HepG2 (cell line): ENCODE measurements at places on chromosomes 6 and 20.

GRCh38 chr6:129748901-129749748 lies 39.1 kb upstream of the ARHGAP18 start:
- no peak for DNase-seq

- no peak for DNase-seq
These were observed 81.2 kb downstream of the ASXL1 start for GRCh38 chr20:32439132-32439829.

DNA sequence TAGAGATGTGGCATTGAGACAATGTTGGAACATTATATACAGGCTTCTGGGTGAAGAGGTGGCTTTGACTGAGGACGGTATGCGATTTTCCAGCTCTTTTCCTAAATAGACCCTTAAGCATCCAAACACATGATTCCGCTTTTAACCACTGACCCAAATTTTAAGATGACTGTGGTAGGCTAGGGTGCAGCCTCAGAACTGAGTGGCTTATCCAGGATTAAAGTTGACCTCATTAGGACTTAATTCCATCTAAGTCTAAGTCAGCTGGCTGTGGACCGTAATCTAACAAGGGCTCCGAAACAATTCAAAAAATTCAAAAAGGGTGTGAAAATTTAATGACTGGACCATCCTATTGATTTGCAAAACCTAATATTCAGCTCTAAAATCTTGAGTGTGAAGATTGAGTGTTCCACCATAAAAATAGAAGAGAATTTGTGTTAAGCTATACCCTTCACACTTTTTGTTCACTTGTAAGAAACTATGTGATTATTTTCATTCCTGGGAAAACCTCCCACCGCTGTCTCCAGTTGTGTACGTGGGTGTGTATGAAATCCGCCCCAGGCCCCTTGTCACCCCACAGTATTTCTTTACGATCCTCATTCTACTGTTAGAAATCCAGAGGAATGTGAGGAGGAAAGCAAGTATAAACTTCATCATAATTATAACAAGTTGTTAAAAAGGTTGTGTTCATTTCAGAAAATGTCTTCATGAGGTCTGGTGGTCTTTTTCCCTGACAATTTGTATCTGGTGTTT lies 2.7 kb downstream of the PCMTD2 start:
- no peak for DNase-seq

- DNase-seq: no peak
These were observed 36.3 kb downstream of the COX4I2 start for GRCh38 chr20:31673943-31674463.

- DNase-seq: no peak
These were observed 643 bp upstream of the MAP3K4 start for GRCh38 chr6:160990847-160991405.

DNA sequence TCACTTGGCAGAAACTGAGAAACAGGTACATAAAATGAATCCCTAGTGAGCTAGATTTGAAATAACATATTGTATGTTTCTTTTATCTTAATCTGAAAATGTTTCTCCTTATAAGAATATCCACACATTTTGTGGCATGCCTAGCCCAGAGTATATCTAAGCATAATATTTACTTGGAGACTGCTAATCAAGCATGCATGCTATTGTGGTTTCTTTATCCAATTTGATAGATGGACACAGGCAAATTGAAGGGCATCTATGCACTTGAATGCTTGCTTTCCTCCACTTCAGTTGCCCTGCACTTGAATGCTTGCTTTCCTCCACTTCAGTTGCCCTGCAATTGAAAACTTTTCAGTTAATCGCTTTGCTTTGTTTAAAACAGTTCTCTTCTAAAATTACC lies 729.8 kb downstream of the TBC1D32 start:
- no peak for DNase-seq

DNA sequence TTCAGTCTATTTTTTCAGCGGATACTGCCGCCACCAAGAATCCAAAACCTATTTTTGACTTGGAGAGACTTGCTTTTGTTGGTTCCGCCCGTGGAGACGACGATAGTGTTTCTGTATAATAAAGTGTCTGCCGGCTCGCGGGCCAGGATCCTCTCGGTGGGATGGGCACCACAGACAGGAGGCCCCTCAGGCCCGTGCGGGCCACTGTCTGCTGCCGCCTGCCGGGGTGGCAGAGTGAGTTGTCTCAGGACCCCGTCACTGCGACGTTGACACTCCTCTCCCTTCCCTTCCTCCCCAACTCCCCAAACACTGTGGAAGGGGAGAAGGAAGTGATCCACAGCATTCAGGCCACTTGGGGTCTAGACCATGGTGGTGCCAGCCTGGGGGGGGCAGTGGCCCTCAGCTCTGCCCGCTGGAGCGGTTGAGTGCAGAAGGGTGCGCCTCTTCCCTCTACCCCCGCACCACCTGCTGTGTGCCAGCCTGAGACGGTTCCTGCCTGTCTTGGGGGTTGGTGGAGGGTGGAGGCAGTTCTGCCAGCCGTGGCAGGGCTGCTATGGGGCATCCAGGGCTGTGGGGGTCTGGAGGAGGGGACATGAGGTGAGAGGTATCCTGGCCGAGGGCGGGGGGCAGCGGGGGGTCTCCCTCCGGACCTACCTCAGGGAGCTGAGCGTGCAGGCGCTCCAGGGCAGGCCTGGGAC lies 17.5 kb downstream of the RBM38 start:
- DNase-seq: no peak

GRCh38 chr6:130473886-130474285 lies 108.1 kb downstream of the TMEM200A start:
- no peak for DNase-seq

DNA sequence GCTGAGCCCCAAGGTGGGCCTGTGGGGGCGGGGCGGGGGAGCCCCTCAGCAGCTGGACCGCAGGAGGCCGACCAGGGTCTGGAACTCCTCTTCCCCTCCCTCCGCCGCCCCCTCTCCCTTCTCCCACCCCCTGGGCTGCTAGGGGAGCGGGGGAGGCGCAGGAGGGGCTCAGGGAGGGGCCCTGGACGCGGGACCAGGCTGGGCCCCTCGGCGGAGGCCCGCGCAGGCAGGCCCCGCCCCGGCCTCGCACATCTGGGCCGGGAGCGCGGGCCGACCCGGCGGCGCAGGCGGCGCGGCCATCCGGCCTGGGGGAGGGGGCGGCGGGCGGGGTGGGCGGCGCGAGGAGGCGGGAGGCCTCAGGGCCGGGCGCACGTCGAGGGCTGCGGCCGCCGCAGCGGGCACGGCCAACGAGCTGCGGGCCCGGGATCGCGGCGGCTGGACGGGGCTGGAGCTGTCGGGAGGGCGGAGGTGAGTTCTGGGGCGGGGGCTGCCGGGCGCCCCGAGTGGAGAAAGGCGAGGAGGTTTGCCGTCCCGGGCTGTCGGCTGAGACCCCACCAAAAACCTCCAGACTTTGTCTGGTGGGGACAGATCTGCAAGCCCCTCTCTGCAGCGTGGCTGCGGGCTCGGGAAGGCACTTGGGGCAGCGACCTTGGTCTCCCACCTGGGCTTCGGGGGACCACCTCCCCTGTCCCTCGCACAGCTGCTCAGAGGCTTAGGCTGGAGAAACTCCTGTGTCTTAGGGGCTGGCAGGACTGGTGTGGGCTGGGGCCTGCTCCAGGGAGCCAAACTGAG lies at the start of gene HSPA12B:
Gene HSPA12B, plus strand, starts transcription at position 359 of the 792 bp plus-strand sequence. CDS start 5,990 bp downstream, outside the sequence.
- no peak for DNase-seq

- DNase-seq: no peak
These were observed 4.0 kb downstream of the PEX6 start for GRCh38 chr6:42974919-42975505.

- no peak for DNase-seq
These were observed 4.2 kb downstream of the OR2A4 start for GRCh38 chr6:131696956-131697355.

DNA sequence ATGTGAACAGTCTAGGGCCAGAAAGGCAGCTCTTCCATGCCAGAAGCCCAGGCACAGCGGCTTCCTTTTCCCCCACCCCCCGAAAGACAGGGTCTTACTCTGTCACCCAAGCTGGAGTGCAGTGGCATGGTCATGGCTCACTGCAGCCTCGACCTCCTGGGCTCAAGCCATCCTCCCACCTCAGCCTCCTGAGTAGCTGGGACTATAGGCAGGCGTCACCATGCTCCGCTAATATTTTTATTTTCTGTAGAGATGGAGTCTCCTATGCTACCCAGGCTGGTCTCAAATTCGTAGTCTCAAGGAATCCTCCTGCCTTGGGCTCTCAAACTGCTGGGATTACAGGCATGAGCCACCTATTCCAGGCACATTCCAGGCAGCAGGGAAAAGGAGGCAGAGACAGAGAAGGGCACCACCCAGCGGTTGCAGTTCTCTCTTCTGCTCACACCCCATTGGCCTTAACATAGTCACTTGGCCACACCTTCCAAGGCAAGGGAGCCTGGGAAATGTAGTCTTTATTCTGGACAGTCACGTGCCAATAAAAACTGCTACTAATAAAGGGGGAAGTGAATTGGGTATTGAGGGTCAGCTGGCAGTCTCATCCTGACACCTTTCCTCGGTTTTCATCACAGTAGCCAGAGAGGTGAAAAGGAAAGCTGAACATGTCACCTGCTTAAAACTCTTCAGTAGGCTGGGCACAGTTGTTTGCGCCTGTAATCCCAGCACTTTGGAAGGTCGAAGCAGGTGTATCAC lies 205.9 kb downstream of the ZMYND8 start:
- peak; percentile 86 for DNase-seq

DNA sequence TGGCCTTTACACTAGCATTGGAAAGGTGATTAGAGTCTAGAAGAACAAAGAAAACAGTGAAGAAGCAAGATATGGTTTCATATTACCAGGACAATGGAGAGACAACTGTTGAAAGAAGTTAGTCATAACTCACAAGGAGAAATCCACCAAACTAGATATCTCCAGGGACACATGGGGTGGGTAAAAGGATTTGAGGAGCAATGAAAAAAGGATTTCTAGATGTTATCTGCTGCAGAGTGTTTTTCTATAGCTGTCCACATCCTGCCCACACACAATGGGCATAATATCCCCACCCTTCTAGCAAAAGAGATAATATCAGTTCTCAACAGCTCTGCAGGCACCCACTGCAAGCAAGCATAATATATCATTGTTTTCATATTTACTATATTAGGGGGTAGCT lies 303.1 kb downstream of the HAO1 start:
- DNase-seq: no peak

- DNase-seq: no peak
These were observed 73.5 kb downstream of the DOK5 start for GRCh38 chr20:54548849-54549248.

DNA sequence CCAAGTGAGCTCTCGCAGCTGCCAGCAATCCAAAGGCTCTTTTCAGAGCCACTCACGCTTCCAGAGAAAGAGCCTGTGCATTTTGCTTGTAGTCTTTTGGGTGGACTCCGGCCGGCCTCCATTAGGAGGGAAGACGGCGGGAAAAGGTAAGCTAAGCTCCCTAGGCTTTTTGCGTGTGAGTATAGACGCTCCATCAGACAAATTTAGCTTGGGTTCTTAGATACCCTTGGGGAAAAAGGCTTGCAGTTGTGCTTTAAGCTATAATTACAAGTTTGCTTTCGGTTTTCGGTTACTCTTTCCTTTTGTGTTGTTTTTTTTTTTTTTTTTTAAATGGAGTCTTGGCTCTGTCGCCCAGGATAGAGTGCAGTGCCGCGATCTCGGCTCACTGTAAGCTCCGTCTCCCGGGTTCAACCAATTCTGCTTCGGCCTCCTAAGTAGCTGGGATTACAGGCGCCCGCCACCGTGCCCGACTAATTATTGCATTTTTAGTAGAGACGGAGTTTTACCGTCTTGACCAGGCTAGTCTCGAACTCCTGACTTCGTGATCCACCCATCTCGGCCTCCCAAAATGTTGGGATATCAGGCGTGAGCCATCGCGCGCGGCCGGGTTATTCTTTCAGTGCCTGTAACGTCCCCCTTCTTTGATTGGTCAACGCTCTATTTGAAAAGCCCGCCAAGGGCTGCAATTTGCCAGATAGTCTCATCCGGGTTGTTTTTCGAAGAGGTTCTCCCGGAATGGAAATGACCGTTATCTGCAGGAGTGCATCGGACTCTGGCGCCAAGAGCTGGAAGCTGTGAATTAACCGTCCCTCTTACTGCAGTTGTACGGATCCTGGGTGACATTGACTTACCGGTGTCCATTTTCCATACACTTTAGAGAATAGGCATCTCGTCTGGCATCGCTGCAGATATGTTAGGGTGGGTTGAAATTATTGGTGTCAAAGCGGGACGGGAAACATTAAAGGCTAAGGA lies 18.1 kb downstream of the OR2B2 start:
- DNase-seq: peak; percentile 98

- peak; percentile 93 for DNase-seq
These were observed 48.4 kb downstream of the USP49 start for GRCh38 chr6:41846666-41847237.

- DNase-seq: no peak
These were observed 251.2 kb upstream of the PMEPA1 start for GRCh38 chr20:57960803-57961575.

DNA sequence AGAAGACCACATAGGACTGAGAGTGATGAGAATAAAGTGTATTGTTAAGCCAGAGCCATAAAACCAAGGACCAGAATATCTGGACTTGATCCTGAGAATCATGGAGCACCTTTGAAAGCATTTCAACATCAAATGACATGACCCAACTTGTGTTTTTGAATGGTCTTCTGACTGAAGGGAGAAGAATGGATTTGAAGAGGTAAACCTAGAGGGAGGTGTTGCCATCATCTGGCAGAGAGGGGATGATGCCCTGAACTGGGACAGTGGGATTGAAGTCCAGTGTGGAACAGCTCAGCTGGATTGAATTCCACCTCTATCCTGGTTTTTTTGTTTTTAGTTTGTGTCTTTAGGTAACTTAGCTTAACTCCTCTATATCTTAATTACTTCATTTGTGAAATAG lies 570.0 kb downstream of the TBC1D32 start:
- DNase-seq: no peak

GRCh38 chr6:30155520-30156261 lies 5.3 kb downstream of the TRIM10 start:
- DNase-seq: no peak

GRCh38 chr6:56440551-56440981 lies 193.2 kb upstream of the COL21A1 start:
- no peak for DNase-seq

GRCh38 chr6:131002661-131002980 lies 60.4 kb downstream of the EPB41L2 start:
- no peak for DNase-seq

DNA sequence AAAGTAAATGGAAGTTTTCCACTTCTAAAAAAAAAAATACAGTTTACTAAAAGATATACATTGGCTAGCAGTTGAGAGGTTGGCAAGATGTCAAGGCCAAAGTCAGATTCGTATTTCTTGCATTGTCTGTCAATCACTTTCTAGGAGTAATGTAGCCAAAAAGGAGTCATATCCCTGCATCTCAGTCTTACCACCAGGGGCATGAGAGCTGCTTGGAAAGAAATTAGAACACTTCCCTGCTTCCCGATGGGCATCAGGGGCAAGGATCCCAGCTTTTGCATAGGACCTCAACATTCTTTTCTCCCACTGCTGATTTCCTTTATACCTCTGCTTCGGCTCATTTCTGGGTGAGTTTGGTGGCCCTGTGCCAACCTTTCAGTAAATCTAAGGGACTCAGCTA lies 581.0 kb upstream of the MAP3K7 start:
- peak; percentile 3 for DNase-seq

GRCh38 chr6:36853325-36853724 lies 14.1 kb upstream of the CPNE5 start:
- no peak for DNase-seq

- DNase-seq: peak; percentile 31
These were observed 20.2 kb downstream of the FBXL4 start for GRCh38 chr6:98927534-98927933.

- DNase-seq: no peak
These were observed 12.0 kb upstream of the MAPRE1 start for GRCh38 chr20:32807706-32808105.

GRCh38 chr6:50836231-50836630 lies 17.6 kb downstream of the TFAP2B start:
- no peak for DNase-seq
